ENCODE measurements at places on chromosomes 6 and 20.

DNA sequence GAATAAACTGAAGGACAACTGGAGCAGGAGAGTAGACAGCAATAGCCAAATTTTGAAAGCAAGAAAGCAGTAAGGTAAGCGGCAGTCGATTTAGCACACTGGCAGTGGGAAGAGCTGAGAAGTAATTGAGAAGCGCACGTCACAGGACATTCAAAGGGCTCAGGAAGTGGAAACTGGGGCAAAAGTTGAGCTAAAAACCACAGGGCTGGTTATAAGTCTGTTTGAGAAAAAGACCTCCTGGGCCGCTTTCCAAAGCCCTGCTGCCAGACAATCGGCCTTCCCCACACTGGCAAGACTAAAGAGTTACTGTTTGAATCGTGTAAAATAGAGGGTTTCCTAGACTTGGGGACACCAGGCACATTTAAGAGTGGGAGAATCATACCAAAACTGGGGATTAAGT lies 161.4 kb downstream of the DNAH8 start:
- no peak for DNase-seq

- no peak for DNase-seq
Observed at GRCh38 chr6:143505111-143505510, 6.4 kb downstream of the FUCA2 start.

DNA sequence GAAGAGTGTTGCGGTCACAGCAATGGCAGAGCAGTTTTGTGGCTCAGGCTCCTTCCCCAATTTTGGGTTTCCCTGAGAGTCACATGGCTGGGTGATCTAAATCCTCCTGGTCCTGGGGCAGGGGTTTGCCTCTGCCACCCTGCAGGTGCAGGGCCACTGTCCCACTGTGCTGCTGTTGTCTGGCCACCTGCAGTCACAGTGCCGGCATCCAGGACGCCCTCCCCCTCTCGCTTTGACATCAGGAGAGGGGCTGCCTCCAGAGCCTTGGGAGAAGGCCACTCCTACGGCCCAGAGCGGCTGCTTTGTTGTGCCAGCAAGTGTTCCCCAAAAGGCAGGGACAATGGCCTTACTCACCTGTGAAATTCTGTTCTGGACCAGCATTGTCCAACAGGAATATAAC lies 449.0 kb downstream of the QKI start:
- DNase-seq = no peak

DNA sequence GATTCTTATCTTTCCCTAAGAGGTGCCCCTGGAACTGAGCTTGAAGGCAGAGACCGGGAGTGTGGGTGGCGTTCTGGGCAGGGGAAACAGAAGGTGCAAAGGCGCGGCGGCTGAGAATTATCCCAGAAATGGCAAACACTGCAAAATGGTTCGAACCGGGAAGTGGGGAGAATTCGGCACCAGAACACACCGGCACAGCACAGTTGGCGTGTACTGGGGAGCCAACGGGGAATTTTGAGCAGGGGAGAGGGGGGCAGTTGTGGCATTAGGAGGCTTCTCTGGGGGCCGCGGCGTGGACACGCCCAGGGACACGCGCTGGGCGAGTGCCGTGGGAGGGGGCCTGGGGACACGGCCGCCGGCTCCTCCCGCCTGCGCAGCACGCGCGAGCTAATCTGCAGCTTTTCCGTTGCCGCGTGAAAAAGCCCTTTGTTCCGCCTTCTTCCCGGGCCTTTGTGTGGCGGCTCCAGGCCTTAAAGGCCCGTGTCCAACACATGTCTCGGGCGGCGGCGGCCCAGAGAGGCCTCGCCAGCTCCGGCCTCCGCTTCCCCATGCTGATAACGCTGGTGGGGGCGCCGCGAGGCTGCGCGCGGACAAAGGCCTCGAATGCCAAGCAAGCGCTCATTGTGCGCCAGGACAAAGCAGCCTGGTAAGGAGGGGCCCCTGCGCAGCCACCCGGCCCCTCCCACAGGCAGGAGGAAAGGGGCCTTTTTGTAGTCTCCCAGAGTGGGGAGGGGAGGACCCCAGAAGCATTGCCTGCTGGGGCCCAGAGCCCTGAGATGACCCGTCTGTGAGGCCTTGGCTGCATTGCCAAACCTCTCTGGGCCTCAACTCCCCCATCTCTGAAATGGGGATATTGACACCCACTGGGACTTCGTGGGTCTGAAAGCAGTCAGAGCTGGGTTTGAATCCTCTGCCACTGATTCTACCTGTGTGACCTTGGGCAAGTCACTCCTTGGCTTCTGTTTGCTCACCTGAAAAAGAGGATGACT lies 82.8 kb downstream of the CD40 start:
- DNase-seq = no peak

- no peak for DNase-seq
Observed at GRCh38 chr6:36263390-36264000, 6.4 kb upstream of the PNPLA1 start.

DNA sequence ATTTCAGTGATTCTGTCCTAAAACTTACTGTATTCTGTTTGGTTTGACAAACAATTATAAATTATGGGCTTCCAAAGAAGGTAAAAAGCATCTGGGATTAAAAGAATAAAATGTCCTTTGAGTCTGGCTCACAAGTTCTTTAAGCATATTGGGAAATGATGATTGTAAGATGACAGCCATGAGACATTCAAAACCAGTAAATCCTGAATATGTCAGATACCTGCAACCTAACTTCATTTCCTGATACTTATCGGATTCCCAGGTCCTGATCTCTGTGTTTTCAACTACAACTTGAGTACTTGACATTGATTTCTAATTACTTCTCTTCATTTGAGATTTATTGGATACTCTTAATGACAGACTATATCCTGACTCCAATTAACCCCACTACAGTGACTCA lies 446.6 kb downstream of the GRIK2 start:
- DNase-seq = no peak

- DNase-seq = no peak
Observed at GRCh38 chr6:28480253-28480932, 35.2 kb downstream of the GPX6 start.

DNA sequence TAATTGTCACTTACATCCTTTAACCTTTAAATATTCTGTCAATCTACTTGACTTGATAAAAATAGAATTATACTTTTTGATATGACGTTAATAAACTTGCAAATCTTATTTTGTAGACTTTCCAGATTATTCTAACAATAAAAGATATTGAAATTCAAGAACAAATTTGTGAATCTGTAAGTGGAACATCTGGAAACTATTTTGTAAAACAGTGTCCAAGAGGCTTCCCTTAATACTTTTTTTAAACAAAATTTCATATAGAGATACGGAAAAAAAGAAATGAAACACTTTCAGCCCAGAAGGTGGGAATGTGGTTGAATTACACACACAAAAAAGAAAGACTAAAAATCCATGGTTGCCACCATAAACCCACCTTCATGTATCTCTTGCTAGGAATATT lies 174.4 kb downstream of the COL19A1 start:
- no peak for DNase-seq

- DNase-seq = no peak
Observed at GRCh38 chr6:125151700-125152099, 1.9 kb upstream of the TPD52L1 start.

DNA sequence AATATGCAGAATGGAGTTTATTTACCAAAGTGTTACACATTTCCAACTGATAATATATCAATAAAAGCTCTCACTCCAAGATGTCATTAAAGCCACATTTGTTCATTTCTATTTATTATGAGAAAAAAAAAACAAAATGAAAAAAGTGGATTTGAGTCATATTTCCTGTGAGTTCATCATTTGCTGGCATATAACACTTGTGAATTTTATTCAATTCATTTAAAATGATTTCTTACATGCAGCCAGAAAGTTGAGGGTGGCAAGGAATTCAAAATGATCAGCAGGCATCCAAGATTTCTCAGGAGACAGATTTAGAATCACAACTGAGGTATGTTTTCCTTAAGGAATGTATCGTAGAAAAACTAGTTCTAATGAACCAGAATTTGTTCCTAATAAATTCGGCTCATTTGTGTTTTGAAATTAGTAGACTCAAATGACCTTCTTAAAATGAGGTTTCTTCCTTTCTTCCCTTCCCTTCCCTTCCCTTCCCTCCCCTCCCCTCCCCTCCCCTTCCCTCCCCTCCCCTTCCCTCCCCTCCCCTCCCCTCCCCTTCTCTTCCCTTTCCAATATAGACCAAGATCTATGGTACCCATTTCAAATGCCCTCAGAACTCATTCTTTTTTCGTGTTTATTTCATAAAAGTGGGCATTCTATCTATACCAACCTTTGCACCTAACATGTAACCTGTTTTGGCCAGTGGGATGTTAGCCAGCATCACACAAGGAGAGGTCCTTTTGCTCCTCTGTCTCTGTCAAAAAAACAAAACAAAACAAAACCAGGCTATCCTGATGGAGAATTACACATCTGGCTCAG lies 357.9 kb upstream of the TSHZ2 start:
- DNase-seq = no peak

- no peak for DNase-seq
Observed at GRCh38 chr20:36582322-36582721, 8.9 kb downstream of the TGIF2 start.

DNA sequence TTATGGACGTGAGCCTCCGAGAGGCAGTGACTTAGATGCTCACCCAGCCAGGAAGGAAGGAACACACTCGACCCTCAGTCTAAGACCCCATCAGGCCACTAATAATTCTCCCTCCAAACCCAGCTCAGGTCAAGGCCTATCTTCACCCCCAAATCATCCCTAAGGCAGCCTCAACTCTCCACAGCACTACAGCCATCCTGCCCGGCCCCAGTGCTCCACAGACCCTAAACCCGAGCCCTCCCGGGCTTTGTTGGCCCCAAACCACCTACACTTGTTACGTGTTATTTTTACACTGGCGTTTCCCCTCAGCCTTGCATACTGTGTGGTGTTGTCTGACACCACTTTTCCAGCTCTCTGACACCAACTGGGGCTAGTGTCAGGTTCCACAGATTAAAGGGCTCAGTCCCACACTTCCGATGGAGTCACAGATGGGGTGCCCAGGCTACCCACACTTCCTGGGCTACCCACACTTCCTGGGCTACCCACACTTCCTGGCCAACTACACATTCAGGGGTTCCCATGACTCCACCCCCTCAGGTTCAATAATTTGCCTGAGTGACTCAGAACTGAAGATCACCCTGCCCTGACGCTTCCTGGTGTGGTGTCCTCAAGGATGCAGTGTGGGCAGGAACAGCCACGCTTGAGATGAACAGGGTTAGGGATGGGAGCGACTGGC lies 25.3 kb downstream of the RBCK1 start:
- no peak for DNase-seq

DNA sequence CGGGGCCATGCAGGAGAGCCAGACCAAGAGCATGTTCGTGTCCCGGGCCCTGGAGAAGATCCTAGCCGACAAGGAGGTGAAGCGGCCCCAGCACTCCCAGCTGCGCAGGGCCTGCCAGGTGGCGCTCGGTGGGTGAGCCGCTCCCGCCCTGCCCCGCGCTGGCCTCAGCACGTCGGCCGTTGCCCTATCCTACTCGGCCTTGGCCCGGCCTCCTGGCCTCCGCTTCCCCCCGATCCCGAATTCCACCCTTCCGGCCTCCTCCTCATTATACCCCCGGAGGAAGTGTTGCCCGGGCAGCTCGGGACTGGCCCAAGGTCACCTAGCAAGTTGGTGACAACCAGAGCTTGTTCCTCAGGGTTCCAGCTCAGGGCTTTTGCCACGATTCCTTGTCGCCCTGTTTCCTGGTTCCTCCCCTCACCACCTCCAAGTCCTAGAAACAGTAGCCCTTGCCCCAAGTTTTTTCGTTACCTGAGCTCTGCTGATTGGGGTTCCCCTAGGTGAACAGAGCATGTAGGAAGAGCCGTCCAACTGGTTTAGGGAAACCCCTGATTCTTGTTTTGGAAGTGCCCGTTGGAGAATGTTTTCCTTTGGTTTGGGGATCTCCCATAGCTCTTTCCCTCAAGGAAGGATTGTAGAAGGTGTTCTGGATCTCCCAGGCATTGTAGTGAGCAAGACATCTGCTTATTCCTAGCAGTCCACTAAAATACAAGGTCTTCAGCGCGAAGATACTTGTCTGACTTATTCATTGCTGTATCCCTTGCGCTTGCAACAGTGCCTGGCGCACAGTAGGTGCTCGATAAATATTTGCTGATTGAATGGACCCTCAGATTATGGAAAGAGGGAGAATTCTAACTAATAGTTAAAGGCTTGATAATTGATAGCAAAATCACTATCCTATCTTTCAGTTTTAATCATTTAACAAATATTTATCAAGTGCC lies 641 bp downstream of the ARFGEF2 start:
- no peak for DNase-seq

DNA sequence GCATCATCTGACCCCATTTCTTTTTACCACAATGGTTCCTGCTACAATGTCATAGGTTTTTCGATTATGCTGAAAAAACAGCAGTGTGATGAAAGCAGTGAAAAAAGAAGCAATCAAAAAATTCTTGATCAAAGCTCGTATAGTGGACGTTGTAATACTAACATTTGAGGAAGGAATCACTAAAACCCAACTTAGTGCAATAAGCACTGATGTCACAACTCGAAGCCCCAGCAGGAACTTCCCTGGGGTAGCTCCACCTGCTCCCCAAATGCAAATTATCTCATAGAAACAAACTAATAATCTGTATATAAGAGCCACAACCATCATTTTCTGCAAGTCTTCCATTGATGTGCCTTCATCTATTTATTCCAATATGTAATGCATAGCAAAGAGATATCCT lies 285.6 kb upstream of the SGK1 start:
- no peak for DNase-seq

- no peak for DNase-seq
Observed at GRCh38 chr6:84556541-84557335, 207.7 kb downstream of the TBX18 start.

GRCh38 chr6:128079021-128079420 lies 178.2 kb upstream of the THEMIS start:
- no peak for DNase-seq

DNA sequence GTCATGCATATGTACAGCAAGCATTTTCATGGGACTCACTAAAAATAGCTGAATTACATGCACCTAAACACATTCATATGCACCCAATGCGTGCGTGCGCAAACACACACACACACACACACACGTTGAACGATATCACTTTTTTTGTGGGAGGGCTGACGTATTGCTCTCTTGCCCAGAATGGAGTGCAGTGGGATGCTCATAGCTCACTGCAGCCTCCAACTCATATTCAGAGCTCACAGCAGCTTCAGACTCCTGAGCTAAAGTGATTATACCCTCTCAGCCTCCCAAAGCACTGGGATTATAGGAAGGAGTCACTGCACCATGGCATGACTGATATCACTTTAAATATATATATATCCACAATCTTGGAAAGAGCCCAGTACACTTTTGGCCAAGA lies 620.4 kb upstream of the MANEA start:
- DNase-seq = no peak

DNA sequence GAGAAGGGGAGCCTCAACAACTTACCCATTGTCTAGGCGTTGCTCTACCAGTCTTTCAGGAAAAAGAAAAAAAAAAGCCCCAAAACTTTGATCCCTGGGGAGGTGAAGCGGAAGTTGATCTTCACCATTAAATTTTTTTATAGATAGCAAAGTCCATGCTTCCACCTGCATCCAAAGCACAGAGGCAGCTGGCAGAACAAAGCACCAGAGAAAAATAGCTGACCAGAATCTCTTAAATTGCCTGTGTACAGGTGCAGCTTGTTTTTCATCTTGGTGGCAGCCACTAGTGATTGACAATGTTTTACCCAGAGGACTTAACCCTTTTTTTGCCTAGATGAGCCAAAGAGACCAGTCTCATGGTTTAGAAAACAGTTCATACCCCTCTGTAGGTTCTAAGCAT lies 86.0 kb downstream of the MYB start:
- DNase-seq = no peak

GRCh38 chr20:33423141-33423834 lies 20.3 kb downstream of the SNTA1 start:
- no peak for DNase-seq

- DNase-seq = no peak
Observed at GRCh38 chr20:21971436-21971835, 266.0 kb downstream of the PAX1 start.

- DNase-seq = no peak
Observed at GRCh38 chr6:12483712-12484111, 193.6 kb downstream of the EDN1 start.

All from fibroblast of skin of left biceps (primary cell).